Activated CD8-positive, alpha-beta memory T cell treated with anti-CD3 and anti-CD28 coated beads for 48 hours (primary cell): ENCODE measurements at places on chromosomes 12 and 14.

- no peak for DNase-seq
Observed at GRCh38 chr14:81427348-81428058, 27.4 kb upstream of the STON2 start.

GRCh38 chr12:53982648-53983567 lies 2.0 kb upstream of the HOXC10 start:
- no peak for DNase-seq

- DNase-seq: no peak
Observed at GRCh38 chr12:12376646-12377448, 20.0 kb downstream of the BORCS5 start.

DNA sequence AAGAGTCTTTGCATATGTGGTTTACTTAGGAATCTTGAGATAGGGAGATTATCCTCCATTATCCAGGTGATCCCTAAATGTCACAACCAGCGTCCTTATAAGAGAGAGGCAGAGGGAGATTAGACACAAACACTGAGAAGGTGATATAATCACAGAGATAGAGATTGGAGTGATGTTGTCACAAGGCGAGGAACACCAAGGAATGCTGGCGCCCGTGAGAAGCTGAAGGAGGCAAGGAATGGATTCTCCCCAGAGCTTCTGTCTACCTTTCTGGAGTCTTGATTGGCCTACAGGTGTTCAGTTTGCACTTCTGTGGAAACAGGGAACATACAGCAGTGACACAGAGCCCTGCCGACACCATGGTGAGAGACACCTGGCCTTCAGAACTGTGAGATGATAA lies 101.6 kb downstream of the ANO4 start:
- no peak for DNase-seq

DNA sequence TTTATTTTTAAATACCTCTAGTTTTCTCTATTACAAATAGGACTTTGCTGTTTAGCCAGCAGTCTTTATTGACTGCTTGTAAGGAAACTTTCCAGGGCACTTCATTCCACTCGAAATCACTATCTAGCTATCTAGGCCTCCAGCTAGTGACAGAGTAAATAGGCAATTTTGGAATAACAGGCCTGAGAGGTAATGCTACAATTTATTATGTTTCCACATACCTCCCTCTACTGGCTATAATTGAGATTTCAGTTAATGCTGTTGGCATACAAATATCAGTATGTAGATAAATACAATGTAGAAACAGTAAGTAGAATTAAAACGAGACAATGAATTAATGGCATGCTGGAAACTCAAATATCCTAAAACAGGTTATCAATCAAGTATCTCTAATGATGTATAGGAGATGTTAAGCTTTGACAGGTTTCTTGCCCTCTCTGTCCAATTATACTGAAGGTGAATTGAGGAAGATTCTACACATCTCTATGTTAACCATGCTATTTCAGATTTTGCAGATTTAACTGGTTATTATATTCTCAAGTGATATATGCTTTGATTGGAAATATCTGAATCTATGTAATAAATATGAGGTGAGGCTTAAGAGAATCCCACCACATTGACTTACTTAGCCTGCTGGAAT lies 7.2 kb downstream of the DTD2 start:
- DNase-seq: no peak

DNA sequence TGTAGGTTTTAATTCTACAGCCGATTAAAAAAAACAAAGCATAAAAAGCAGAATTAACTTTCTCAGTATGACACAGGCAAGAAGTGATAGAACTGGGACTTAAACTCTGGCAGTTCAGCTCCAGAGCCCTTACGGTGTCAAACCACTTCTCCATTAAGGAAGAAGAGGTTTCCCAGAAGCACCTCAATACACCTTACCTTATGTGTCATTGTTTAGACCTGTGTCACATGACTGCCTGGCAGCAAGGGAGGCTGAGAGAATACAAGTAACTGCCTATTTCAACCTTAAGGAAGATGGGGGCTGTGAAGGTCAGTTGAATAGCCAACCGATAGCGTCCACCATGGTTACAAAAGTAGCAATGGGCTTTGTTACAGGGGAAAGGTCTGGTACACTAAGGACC lies 54.6 kb upstream of the ARHGAP5 start:
- no peak for DNase-seq

- DNase-seq: no peak
Observed at GRCh38 chr12:96571101-96571862, 81.9 kb downstream of the CFAP54 start.

GRCh38 chr12:76124456-76124855 lies 40.0 kb upstream of the NAP1L1 start:
- DNase-seq: no peak

DNA sequence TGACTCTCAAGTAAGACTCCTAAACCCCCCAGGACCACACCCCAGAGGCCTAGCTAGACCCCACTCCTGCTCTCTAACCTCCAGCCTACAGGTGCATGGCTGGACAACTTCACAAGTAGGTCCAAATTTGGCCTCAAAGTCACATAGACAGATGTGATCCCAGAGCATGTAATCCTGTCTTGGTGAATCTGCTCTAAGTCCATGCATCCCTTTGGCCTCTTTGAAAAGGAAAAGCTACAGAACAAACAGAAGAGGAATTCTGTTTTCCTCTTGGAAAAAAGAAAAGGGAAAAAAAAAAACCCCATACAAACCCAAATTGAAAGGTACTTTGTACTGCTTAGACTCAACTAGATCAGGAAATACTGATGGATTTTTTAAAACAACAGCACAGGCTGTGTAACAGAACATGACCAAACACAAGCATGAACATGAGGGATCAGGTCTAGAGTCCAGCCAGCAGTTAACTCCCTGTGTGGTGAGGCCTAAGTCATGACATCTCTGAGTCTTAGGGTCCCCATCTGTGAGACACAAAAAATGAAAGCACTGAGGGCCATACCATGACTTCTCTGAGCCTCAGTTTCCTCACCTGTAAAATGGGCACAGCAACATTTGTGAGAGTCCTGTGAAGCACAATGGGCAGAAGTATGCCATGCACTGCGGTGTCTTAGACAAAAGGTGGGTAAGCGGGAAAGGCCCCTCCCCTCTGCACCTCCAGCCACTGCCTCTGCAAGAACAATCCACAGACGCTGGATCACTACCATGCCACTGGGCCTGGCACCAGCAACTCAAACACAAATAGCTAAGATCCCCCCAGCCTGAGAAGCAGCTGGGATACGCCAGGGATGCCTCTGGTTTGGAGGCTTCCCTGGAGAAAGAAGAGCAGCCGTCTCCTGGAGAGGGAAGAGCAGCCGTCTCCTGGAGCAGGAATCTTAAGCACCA lies 9.9 kb downstream of the PITPNM2 start:
- no peak for DNase-seq

GRCh38 chr12:49197256-49197655 lies 8.4 kb upstream of the TUBA1A start:
- no peak for DNase-seq

GRCh38 chr12:58148405-58148804 lies 207.0 kb downstream of the ATP23 start:
- no peak for DNase-seq

GRCh38 chr12:5556033-5556614 lies 124.2 kb downstream of the NTF3 start:
- peak; percentile 10 for DNase-seq

GRCh38 chr12:127162902-127163301 lies 1104.1 kb upstream of the TMEM132C start:
- peak; percentile 9 for DNase-seq

GRCh38 chr12:24244801-24245200 lies 295.3 kb upstream of the SOX5 start:
- DNase-seq: no peak

DNA sequence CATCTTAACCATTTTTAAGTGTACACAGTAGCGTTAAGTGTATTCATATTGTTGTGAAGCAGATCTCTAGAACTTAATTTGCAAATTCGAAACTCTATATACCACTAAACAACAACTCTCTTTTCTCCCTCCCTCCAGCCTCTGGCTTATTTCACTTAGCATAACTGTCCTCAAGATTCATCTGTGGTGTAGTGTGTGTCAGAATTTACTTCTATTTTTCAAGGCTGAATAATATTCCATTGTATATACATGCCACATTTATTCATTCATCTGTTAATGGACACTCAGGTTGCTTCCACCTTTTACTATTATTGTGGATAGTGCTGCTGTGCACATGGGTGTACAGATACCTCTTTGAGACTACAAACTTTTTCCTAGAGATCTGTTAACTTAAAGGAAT lies 26.5 kb downstream of the VRK1 start:
- DNase-seq: no peak

GRCh38 chr12:77687321-77687720 lies 143.4 kb upstream of the NAV3 start:
- no peak for DNase-seq

DNA sequence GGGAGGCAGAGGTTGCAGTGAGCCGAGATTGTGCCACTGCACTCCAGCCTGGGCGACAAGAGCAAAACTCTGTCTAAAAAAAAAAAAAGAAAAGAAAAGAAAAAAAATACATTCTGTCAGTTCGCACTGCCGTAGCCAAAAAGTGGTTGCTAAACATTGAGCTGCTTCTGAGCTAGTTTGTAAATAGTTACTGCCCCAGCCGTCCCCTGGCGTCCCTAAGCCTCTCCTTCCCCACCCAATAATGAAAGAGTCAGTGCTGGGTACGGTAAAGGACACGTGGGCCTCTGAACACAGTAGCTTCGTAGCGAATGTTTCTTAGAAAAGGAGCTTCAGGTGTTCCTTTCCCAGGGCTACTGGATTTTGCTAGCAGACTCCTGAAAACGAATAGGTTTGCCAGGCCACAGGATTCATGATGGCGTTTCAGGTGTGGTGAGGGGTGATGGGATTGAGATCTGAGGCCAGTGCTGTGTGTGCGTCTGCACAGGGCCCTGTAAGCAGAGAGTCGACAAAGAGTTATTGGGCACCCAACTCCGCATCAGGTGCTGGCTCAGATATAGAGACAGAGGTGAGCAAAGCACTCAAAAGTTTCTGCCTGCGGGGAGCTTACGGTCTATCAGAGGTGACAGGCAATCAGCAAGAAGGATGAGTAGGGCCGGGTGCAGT lies 94.1 kb downstream of the LGMN start:
- no peak for DNase-seq

GRCh38 chr14:58733451-58734208 lies 95.9 kb downstream of the DACT1 start:
- no peak for DNase-seq

DNA sequence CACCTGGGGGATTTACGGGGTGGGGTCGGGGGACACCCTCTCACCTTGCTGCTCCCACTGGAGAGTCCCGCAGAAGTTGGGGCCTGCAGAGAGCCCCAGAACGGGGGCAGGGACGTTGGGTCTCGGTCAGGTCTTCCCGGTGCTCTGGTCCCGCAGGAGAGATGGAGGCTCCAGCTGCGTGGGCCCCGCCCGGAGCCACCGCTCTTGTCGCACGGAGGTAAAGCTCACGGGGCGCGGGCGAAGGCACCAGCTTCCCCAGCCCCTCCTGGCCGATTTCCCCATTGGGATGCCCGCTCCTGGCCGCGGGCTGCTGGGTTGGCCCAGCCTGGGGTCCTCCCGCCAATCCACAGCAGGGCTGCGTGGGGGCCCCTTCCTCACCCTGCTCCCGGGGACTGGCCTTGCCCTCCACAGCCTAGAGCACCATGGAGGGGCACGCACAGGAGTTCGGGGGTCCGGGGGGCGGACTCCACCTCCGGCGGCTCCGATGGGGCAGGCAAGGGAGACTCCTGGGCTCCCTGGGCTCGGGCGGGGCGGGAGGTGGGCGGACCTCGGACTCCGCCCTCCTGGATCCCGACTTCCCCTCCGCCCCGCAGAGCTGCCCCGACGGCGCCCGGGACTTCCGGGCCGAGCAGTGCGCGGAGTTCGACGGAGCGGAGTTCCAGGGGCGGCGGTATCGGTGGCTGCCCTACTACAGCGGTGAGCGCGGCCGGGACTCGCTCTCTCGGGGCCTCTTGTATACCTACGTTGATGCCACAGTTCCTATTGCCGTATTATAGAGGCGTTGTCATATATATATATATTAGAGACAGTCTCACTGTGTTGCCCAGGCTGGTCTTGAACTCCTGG lies 8.4 kb downstream of the PAPLN start:
- peak; percentile 23 for DNase-seq

GRCh38 chr14:60707858-60708257 lies 16.3 kb downstream of the SIX4 start:
- DNase-seq: no peak

GRCh38 chr12:5034603-5035002 lies 9.1 kb upstream of the KCNA5 start:
- no peak for DNase-seq

- no peak for DNase-seq
Observed at GRCh38 chr14:70133461-70133860, 55.3 kb downstream of the SLC8A3 start.

GRCh38 chr12:17511369-17511768 lies 578.6 kb downstream of the RERGL start:
- DNase-seq: no peak

DNA sequence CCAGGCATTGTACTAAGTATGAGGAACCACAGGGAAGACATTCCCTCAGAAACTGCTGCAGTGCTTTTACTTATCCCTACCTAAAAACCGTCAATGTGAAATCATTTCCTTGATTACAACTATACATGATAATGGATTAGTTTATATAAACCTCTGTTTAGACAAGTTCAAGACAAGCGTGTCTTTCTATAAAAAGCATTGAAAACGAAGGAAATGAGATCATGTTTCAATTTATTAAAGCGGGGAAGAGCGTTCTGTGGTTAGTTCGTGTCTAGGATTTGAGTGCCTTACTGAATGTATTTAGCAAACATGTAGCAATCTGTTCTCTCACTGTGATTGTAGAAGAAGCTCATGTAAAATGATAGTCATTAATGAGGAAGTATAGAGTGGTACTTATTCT lies 37.5 kb downstream of the GALC start:
- no peak for DNase-seq

DNA sequence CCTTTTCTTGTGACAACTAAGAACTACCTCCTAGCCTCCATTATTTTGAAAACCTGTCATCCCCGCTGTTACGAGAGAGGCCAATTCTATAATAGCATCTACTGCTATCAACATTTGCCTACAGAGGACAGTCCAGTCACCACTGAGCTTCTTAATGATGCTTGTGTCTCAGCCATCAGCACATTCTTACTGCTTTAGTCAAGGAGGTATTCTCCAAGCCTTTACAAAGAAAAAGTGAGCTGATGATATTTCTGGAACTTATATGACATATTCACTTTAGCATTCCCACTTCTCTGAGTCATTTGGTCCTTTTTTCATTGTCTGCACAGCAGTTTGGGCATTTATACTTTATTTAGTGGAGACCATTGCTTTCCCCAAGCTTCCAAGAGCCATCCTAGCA lies 497.7 kb upstream of the RPL10L start:
- DNase-seq: no peak

DNA sequence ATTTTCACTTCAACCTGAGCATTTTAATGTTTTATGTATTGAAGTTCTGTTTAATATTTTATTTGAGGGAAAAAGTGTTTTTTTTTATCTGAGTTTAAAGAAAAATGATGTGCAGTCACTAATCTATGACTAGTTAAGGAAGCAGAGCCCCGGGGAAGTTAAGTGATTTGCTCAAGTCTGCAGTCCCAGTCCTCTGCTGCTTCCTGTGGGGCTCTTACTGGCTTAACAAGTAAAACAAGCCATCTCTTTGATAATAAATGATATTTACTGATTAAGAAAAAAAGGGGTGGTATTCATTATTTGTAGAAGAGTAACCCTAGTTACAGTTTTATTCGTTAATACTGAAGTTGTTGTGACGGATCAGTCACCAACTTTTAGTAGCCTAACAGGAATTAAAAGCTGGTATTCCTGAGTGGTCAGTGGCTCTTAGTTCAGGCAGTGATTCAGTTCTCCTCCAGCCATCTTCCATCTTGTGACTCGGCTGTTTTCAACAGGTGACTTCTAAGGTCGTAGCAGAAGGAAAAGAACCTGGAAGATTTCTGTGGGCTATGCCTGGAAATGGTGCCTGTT lies 21.7 kb downstream of the BICDL1 start:
- DNase-seq: no peak

- no peak for DNase-seq
Observed at GRCh38 chr14:52146504-52146903, 77.6 kb upstream of the NID2 start.
